Caco-2 (cell line): ENCODE measurements at places on chromosomes 7 and 10. TPM values are rescaled to one million over a fixed set of nuclear protein-coding genes. Genes with fewer than 3 reads are reported as not detected.
A peak's percentile ranks its signal among the peaks of the same experiment; 100 is the strongest.

GRCh38 chr7:7924303-7924702 lies 44.3 kb upstream of the GLCCI1 start:
- H3K36me3 ChIP-seq: no peaks in the 10 kb centered on the region
- H3K4me3 ChIP-seq: no peak overlapping the region
- no peak for DNase-seq
- H3K27me3 ChIP-seq: no peaks in the 10 kb centered on the region
- H3K27ac ChIP-seq: peak overlapping the region; percentile 2
- H3K4me1 ChIP-seq: peaks cover 28% of the 10 kb centered on the region

Gene NEUROD6
- total RNA-seq: not detected in 2 replicates

Gene TAS2R5
- 1.7 TPM in 2 replicates for total RNA-seq

- H3K27ac ChIP-seq: no peak overlapping the region
- H3K4me1 ChIP-seq: no peaks in the 10 kb centered on the region
- DNase-seq: no peak
- H3K27me3 ChIP-seq: no peaks in the 10 kb centered on the region
Observed at GRCh38 chr10:15124908-15125307, 27.8 kb downstream of the RPP38 start.

DNA sequence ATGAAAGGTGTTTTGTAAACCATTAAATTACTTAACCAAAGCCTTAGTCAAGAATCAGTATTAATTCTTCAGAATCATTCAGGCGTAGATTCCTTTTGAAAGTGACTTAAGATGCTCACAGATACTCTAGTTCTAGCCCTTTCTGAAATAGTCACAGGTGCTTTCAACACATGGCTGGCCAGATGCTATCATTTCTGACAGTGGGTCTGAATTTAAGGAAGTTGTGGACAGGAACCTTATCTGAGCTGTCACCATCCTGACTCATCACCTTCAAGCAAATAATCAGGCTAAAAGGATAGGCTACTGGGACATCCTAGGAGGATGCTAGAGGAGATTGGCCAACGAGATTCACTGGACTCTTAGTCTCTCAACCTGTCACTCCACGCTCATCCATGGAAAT lies 501.5 kb downstream of the LRMDA start:
- no peaks in the 10 kb centered on the region for H3K27me3 ChIP-seq
- H3K4me3 ChIP-seq: no peak overlapping the region
- H3K4me1 ChIP-seq: no peaks in the 10 kb centered on the region
- no peak for DNase-seq

DNA sequence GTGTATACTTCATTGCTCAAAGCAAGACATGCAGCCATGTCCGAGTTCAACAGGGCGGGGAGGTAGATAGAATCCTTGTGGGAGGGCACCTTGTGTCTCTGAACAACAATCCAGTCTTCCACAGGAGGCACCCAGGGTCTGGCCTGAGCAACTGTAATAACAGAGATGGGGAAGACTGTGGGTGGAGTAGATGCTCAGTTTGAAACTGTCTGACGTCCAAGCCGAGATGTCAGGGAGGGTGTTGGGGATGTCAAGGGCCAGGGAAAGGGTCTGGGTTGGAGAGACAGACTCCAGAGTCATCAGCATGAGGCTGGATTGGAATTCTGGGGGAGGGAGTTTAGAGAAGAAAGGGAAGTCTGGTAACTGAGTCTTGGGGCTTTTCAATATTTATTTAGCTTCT lies 88.0 kb downstream of the FANK1 start:
- no peak overlapping the region for H3K4me3 ChIP-seq
- no peaks in the 10 kb centered on the region for H3K36me3 ChIP-seq
- H3K4me1 ChIP-seq: no peaks in the 10 kb centered on the region
- no peak for DNase-seq
- H3K27ac ChIP-seq: no peak overlapping the region

Gene AFAP1L2
- 2.3 and 2.6 TPM in 2 replicates for total RNA-seq

Gene ASB10
- total RNA-seq: not detected in 2 replicates

Gene SH3PXD2A
- total RNA-seq: 6.3 and 7.5 TPM in 2 replicates

Gene CABCOCO1
- not detected in 2 replicates for total RNA-seq

- 0 out of 2 replicates have a peak, but pooled peaks cover 8% of the 10 kb centered on the region for H3K4me1 ChIP-seq
- no peak for DNase-seq
- no peaks in the 10 kb centered on the region for H3K27me3 ChIP-seq
- no peak overlapping the region for H3K4me3 ChIP-seq
- H3K36me3 ChIP-seq: no peaks in the 10 kb centered on the region
Observed at GRCh38 chr7:29282819-29283414, 88.3 kb downstream of the CHN2 start.

Gene ELOVL3
- total RNA-seq: 1.4 and 2.2 TPM in 2 replicates
